ENCODE measurements at places on chromosomes 12 and 14.

DNA sequence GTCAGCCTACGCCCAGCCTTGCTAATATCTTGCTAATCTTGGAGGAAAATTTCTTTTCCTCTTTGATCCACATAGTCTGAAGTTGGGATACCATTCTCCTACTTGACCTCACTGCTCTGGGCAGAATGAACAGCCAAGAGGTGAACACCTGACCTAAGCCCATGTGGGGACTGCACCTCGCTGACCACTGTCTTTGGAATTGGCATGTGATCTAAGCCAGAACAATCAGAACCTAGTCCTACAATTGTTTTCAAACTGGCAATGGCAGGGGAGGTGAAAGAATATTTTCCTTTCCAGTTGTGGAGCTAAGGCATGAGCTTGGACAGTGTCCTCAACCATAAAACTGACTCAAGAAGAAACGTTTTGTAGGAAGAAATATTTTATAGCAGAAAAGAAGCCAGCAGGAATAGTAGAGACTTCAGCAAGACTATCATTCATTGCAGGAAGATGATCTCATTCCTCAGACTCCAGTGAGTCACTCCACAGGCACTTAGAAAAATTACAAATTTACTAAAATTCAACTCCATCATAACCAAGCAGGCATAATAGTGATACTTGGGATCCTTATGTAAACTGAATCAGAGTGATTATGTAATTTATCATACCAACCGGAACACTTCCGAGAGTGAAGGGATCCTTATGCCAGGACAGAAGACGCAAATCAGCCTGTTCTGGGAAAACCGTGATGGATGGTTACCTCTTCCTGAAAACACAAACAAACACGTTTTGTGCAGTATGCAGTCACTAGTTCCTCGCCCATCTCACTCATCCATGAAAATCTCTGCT lies 14.7 kb downstream of the PTPRO start:
- DNase-seq, result no peak

GRCh38 chr12:31234955-31235867 lies 90.7 kb downstream of the SINHCAF start:
- DNase-seq, result peak; percentile 85

DNA sequence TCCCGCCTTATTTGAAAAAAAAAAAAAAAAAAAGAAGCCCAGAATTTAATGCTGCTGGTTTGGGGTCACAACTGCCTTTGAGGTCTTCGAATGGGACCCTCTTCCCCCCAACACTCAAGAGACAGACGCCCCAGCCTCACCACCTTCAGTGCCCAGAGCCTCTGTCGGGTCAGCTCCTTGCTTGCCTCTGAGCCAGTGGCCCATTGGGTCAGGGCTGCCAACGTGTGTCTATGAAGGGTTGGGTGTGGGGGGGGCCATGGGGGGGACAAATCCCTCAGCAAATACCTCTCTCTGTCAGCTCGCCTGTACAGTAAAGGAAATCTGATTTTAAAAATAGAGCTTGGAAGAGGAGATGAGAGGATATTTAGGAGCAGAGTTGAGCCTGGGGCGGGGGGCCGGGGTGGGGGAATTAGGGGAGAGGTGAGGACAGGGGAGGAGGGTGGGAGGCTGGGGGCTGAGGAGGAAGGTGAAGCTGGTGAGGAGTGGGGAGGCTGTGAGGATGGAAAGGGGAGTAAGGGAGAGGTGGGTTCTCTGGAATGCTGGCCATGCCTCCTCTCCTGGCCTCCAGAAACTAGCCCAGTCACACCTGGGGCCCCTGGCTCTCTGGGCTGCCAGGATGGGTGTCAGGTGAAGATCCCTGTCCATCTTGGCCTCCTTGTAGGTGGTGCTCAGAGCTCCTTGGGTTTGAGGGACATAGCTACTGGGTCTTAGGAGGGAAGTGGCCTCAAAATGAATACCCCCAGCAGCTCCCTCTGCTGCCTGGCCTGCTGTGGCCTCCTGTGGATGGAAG lies 13.3 kb downstream of the RTL1 start:
- DNase-seq, result no peak

- DNase-seq, result no peak
Observed at GRCh38 chr14:23627961-23628360, 8.2 kb upstream of the DHRS2 start.

GRCh38 chr14:69547701-69548348 lies 26.8 kb downstream of the CCDC177 start:
- DNase-seq, result no peak

DNA sequence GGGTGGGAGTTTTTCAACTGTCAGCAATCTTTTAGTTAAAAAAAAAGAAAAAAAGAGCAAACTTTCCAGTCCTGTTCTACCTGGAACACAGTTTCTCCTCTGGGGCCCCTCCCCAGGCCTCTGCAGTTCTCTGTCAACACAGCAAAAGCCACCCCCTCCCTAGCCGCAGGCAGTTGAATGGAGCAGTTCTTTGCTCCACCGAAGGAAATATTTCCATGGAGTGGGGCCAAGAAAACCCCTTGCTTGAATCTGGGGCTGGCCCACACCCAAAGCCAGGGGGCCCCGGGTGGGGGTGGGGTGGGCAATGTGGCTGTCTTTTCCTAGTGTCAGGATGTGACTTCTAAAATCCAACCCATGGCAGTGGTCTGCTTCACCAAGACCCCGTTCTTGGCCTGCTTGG lies 5.0 kb upstream of the MEG3 start:
- DNase-seq, result no peak

DNA sequence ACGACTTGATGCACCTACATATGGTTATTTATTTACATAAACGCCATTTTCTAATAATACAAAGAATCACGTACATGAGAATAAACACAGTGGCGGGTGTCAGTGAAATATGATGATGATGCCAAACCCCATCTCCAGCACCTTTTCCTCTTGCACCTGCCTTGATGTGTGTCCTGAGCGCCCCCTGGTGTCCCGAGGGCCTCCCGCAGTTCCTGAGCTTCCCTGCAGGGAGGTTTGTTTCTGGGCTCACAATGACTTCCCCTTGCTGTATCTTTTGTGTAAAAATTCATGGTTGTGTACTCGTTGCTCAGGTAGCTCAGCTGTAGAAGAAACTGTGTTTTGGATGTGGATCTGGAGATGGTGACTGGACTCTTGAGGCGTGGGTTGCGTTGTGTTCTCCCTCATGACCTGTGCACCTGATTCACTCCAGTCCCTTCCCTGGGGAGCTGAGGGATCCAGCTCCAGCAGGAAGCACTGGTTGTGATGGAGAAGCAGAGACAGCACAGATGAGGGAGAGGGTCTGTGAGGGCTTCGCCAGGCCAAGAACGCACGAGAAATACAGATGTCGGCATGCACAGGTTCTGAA lies 1037.8 kb downstream of the TMEM121 start:
- no peak for DNase-seq

GRCh38 chr14:22520796-22521195 lies 68.2 kb downstream of the DAD1 start:
- DNase-seq, result no peak

GRCh38 chr12:94260717-94261116 lies 112.3 kb downstream of the PLXNC1 start:
- no peak for DNase-seq

DNA sequence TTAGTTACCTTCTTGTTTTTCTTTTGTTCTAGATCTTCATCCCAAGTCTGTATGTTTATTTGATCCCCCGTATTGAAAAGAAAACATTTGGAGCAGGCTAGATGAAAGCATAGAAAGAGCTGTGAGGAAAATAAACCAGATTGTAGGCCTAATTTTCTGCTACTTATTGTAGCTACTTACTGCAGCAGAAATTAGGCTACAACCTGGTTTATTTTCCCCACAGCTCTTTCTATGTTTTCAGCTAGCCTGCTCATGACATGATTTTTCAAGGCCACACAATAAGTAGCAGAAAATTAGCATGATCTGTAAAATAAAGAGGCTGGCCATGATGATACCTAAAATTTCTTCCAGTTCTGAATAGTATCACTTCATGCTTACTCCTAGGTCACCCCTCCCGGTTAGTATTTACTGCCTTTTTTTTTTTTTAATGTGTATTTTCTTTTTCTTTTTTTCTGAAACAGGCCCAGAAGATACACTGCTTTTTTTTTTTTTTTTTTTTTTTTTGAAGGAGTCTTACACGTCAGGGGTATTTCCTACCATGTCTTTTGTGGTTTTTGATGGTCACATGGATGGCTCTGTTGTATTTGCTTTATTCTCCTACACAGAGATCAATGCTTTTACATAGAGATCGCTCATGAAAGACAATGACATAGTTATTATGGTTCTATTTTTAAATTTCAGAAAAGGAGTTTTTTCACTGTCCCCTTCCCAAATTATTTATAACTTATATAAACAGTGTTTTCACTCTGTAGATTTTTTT lies 32.3 kb downstream of the BHLHE41 start:
- no peak for DNase-seq

DNA sequence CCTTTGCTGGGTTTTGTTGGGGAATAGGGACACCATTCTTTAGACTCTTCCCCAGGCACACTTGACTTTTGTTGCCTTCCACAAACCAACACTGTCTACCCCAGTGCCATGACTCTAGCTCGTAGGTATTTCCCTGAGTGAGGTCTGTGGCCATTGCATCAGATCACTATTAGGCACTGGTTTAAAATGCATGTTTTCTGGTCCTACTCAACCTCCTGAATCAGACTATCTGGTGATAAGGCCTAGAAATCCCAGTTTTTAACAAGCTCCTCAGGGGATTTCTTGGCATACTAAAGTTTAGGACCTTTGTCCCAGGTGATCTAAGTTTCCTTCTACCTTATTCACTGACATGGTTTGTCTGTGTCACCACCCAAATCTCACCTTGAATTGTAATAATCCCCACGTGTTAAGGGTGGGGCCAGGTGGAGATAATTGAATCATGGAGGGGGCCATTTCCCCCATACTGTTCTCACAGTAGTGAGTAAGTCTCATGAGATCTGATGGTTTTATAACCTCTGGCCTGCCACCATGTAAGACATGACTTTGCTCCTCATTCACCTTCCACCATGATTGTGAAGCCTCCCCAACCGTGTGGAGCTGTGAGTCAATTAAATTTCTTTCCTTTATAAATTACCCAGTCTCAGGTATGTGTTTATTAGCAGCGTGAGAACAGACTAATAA lies 87.8 kb upstream of the PSMC1 start:
- DNase-seq, result no peak

GRCh38 chr14:78488938-78489337 lies 318.8 kb downstream of the NRXN3 start:
- DNase-seq, result no peak

DNA sequence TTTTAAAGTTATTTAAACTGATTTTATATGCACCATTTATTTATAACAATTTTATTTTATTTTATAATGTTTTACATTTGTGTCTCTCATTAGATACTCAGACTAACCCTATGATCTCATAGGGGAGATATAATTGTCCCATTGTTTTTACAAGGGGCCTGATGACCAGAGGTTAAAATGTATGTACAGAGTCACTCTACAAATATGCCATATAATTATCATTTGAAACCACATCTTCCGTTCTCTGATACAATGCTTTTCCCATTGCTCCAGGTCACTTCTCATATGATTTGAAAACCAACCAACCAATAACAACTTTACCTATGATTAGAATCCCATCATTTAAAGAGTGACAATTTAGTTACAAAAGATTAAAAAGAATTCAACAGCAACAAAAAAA lies 137.8 kb downstream of the GPHN start:
- no peak for DNase-seq

DNA sequence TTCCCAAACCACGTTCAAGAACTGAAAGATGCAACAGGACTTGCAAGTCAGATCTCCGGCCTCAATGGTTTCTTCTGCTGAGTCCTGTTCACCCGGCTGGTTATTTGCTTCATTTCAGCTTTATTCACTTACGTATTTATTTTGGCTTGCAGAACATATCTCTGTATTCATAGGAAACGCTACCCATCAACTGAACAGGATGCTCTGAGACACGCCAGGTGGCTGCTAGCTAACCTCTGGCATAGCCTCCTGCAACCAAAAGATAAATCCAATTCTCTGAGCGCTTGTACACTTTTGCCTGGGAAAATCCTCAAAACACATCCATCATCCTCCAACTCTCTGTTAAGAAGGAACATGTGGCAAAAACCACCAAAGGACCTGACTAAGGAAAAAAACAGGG lies 17.3 kb downstream of the MAP3K9 start:
- DNase-seq, result no peak

- no peak for DNase-seq
Observed at GRCh38 chr12:42696406-42697149, 107.0 kb upstream of the PRICKLE1 start.

DNA sequence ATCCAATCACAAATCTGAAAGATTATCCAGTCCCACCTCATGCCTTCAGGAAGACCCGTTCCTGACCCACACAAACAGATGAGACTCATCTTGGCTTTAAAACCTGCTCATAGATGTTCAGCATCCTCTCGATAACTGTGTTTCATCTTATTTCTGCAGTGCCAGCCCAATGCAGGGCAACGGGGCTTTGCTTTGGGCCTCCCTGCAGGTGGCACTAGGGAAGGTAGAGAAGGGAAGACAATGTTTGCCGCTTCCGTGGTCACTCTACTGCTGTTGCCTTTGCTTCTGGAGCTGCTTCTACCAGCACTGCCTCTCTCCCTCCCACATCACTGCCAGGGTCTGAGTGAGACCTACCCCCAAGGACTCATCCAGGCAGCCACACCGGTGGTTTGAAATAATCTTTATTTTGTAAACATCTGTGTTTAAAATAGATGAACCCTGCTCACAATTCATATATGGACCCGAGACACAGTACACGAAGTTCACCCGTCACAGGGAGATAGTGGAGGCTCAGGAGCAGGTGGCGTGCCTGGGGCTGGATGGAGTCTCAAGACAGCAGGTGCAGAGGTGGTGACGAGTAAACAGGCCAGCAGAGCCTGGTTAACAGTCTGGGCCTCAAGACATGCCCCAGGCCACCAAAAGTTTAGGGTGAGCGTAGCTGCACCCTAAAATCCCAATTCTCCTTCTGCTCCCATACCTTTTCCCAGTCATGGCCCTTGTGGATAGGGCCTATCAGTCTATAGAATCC lies 3.1 kb upstream of the GPX2 start:
- DNase-seq, result no peak

- no peak for DNase-seq
Observed at GRCh38 chr12:31386364-31386777, 60.4 kb upstream of the SINHCAF start.

GRCh38 chr12:45637242-45637641 lies 92.3 kb upstream of the ARID2 start:
- DNase-seq, result no peak

GRCh38 chr12:9721394-9722092 lies 11.4 kb downstream of the CLECL1 start:
- no peak for DNase-seq

GRCh38 chr12:89448526-89448925 lies 76.1 kb downstream of the GALNT4 start:
- DNase-seq, result no peak

DNA sequence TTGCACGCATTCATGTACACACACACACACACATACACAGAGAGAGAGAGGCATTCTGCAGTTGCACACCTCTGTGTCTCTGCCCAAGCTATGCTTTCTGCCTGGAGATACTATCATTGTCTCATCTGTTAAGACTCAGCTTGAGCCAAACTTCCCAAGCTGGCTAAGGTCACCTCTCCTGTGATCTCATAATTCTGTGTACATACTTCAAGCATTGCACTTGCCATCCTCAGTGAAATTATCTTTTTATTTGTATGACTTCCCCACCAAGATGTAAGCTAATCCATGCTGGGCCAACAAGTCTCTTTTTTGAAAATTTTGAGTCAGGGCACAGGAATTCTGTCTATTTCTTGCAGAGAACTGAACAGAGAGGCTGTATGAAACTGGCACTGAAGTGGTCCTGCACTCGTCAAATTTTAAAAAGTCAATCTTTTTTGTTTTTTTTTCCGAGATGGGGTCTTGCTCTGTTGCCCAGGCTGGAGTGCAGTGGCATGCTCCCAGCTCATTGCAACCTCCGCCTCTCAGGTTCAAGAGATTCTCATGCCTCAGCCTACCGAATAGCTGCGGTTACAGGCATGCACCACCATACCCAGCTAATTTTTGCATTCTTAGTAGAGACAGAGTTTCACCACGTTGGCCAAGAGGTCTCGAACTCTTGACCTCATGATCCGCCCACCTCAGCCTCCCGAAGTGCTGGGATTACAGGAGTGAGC lies 44.3 kb downstream of the TMTC1 start:
- DNase-seq, result no peak

All from NCI-H1694 (cell line).